ENCODE measurements at places on chromosomes 1 and 21.

DNA sequence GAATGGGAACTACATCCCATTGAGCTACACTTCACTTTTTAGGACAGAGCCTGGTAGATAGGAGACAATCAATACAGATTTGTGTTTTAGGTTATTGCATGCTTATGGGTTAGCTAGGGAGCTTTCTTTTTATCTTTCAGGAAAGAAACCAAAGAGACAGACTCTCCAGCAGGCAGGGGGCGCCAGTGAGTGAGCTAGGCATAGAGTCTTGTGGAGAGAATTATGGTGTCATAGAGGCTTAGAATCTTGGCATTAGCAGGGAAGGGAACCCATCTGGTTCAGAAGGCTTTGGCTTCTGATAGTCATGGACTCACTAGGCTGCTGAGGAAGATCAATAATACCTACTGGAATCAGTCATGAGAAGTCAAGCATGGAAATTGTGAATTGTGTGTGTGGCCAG, at the start of gene SMCP:
TSS of gene SMCP (plus strand) at position 281 of the 400 bp plus-strand sequence. CDS start 6,101 bp downstream, outside the sequence.
- no peak for DNase-seq

DNA sequence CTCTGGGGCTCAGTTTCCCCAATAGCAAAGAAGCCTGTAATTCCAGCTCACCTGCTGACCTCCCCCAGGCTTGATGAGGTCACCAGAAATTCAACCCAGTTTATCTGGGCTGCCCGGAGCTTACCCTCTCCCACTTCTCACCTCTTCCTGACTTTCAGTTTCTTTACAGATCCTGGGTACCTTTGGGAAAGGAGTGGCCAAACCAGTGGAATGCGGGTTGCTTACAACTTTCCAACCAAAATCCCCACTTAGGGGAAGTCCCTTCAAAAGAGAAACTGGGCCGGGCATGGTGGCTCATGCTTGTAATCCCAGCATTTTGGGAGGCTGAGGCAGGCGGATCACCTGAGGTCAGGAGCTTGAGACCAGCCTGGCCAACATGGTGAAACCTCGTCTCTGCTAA, 5.9 kb upstream of the MARCKSL1 start:
- no peak for DNase-seq

DNA sequence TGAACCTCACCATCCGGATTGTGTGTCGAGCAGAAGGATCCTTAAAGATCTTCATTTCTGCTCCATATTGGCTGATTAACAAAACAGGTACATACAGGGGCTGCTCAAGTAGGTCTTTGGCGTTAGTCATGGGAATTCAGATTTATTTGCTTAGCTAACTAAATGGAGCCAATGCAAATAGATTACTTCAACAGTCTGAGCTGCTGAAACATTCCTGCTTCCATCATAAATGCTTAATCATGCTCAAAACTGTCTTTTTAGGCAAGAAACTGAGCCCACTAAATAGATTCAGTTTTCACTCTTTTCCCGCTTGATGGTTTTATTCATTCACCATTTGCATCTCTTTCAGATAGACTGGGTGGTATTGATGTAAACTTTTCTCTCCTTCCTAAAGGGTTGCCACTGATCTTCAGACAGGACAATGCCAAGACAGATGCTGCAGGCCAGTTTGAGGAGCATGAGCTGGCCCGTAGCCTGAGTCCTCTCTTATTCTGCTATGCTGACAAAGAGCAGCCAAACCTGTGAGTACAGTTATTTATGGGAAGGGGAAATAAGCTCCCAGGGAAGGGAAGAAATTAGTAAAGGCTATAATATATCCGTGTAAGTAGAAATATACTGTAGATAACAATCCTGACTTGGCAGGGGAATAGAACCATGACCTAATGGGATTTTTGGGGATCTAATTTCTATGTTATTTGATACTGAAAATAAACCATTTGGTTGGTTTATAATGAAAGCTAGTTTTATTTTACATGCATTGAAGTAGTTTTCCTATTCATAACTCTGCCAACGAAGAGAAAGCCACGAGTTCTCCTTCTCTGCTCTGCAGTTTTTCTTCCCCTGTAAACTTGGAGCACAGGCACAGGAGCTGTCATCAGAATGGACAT, 126.4 kb downstream of the VPS13D start:
- DNase-seq = no peak

DNA sequence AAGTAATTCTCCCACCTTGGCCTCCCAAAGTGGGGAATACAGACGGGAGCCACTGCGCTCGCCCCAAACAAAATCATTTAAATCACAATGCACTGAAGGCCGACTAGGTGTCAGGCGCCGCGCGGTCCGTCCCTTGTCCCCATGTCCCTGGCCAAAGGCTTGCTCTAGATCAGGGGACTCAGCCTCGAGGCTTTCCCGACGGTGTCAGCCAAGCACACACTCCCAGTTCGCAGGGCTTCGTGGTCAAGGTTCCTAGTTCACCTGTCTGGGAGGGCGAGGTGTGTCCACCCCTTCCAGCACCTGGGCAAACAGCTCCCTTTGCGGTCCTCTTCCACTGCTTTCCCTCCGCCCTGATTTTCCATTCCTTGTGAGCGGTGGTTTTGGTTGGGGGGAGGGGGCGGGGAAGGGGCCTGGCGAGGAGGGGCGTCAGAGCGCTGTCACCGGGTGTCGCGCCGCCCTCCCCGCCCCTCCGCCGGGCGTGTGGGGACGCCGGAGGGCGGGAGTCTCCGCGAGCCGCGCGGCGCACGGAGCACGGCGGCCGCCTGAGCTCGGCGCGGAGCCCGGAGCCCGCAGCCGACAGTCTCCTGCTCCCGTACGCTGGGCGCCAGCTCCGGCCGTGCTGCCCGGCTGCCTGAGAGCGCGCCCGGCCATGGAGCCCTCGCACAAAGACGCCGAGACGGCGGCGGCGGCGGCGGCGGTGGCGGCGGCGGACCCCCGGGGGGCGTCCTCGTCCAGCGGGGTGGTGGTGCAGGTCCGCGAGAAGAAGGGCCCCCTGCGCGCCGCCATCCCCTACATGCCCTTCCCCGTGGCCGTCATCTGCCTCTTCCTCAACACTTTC, at the start of gene STUM:
TSS of gene STUM (plus strand) at position 509 of the 838 bp plus-strand sequence. CDS start at position 650, 141 bp downstream.
- DNase-seq = peak; percentile 63

GRCh38 chr1:169727307-169727706, 6.6 kb downstream of the SELE start:
- no peak for DNase-seq

DNA sequence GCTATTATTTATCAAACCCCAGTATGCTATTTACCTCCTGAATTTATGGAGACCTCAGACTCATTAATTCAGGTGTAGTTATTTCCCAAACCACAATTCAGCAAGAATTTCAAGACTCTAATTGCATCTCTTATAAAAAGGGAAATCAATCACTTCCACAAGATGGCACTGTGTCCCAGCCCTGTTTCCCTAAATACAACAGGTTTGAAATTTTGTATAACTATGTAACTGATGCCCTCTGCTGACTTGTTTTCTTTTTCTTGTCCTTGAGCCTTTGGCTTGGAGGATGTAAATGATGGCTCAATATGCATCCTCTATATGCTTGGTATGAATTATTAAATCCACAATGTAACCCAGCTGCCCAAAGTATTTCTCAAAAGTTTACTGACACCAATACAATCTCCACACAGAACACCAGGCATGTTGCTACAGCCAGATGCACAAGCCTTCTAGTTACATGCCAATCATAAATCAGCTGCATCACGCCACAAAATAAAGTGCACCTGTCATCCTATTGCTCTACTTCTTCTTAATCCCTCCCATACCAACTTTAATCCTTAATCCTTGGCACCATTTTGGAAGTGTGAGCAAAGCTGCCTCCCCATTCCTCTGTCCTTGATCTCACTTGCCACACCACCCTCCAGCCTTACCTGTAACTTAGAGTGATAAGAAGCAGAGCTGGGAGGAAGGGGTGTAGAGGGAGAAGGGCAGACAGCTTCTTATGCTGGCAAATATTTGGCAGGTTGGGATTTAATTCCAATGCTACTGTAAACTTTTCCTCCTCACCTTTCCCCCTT, 9.0 kb downstream of the C1orf105 start:
- DNase-seq = peak; percentile 62

- DNase-seq = no peak
Observed at GRCh38 chr1:39369565-39369964, 121.9 kb upstream of the BMP8A start.

- DNase-seq = peak; percentile 43
Observed at GRCh38 chr1:184272175-184272866, 114.5 kb upstream of the C1orf21 start.

DNA sequence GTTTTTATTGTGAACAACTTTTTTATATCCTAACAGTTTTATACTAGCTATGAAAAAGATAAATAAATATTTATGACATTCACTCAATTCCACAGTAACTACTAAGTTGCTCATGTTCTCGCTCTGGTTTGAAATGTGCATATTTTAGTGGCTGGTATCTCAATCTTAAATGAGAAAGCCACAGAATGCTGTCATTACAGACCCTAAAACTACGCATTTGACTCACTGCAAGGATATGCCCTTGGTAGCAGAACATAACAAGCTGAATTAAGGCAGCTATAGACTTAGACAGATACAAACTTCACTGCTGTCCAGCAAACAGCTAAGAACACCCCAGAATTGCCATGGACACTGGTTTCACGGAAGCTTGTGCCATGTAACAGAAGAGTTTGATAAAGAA, 19.0 kb downstream of the DAB1 start:
- DNase-seq = no peak

- no peak for DNase-seq
Observed at GRCh38 chr21:18986197-18986596, 582.6 kb upstream of the TMPRSS15 start.

DNA sequence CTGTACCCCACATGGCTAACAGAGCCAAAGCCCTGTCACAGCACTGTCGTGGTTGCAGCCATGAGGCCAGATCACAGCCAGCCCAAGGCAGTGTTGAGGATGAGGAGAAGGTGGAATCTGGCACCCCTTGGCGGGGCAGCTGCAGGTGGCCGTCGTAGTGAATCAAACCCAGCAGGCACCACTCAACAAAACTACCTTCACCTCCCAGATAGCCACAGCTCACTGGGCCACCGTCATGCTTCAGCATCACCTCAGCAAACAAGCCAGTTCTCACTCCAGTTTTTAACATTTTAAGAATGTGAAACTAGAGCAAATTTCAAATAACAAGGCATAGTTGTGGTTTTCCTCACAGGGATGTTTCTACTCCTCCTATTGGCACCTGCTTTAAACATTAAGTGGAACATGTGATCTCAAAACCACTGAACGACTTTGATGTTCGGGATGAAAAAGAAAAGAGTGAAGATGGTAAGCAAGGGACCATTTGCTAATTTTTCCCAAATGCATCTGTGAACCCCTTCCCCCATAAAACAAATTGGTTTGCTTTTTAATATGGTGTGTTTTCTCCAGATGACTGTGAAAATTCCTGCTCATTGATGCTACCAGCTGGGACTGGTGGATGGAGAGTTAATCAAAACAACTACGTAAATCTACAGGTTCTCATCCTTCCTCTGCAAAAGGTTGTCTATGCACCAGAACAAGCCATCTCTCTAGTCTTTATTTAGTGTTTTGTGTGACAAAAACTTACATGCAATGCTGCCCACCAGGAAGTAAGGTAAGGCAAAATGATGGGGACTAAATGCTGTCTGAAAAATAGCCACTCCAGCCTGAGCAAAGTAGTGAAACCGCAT, 45.5 kb downstream of the TOR1AIP2 start:
- DNase-seq = no peak

- no peak for DNase-seq
Observed at GRCh38 chr1:171727778-171728177, 14.1 kb downstream of the VAMP4 start.

DNA sequence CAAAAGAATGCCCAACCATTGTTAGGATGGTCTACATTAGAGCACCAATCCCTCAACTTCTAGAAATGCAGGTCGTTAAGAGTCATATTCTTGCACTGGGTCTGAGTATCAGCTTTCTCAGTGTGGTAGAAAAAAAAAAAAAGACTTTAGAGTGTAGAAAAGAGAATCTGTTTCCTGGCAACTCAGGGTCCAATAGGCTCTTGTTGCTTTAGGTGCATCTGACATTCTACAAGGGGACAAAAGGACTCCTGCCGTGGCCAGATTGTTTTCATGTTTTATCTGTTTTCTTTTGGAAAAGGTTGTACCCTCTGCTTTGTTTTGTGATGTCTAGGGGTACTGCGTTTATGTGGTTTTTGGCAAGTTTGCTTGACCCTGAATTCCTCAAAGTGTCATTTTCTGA, 105.4 kb upstream of the KCNK2 start:
- no peak for DNase-seq

- DNase-seq = no peak
Observed at GRCh38 chr1:193438312-193438711, 251.9 kb upstream of the B3GALT2 start.

- no peak for DNase-seq
Observed at GRCh38 chr1:239778208-239778813, 313.4 kb upstream of the FMN2 start.

DNA sequence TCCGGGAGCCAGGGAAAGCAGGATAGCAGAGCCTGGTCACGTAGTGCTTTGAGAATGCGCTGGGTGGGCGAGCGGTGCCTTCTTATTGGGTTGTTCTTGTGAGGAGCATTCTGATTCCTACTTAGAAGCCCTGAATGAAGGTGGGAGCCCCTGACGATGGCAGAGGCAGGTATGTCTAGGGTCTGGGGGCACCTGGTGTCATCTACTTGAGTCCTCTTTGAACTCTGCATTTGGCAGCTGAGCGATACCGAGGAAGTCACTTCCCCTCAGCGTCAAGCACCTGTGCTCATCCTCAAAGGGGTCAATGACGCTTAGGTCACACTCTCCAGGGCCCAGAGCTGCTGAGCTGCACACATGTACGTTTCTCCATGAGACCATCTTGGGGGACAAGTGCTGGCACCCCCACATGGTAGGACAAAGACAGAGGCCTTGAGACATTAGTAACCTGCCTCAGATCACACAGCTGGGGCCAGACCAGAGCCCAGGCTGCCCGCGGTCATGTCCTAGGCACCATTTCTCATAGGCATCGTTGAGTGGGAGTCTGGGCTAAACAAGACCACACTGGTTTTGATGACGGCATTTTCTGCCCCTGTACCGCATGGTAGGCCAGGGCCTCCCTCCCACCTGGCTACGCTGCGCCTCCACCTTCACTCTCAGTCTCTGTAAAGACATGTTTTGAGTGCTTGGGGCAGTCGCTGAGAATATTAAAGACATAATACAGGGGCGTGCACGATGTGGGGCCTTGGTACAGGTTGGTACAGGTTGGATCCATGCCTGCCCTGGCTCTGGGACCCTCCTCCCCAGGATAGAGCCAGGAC, 69.1 kb upstream of the ABCG1 start:
- no peak for DNase-seq

- peak; percentile 90 for DNase-seq
Observed at GRCh38 chr1:155167166-155168104, 5.7 kb downstream of the KRTCAP2 start.

- DNase-seq = no peak
Observed at GRCh38 chr1:239570878-239571277, 184.5 kb downstream of the CHRM3 start.

DNA sequence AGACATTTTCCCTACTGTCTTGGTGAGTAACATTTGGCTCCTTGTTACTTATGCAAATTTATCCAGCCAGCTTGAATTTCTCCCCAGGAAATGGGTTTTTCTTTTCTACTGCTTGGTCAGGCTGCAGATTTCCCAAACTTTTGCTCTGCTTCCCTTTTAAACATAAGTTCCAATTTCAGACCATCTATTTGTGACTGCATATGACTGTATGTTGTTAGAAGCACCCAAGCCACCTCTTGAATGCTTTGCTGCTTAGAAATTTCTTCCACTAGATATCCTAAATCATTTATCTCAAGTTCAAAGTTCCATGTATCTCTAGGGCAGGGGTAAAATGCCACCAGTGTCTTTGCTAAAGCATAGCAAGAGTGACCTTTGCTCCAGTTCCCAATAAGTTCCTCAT, 32.3 kb upstream of the CITED4 start:
- no peak for DNase-seq

All from NCI-H2081 (cell line).